Central memory CD8-positive, alpha-beta T cell (primary cell): ENCODE measurements at places on chromosomes 7 and 10.
A peak's percentile ranks its signal among the peaks of the same experiment; 100 is the strongest.

DNA sequence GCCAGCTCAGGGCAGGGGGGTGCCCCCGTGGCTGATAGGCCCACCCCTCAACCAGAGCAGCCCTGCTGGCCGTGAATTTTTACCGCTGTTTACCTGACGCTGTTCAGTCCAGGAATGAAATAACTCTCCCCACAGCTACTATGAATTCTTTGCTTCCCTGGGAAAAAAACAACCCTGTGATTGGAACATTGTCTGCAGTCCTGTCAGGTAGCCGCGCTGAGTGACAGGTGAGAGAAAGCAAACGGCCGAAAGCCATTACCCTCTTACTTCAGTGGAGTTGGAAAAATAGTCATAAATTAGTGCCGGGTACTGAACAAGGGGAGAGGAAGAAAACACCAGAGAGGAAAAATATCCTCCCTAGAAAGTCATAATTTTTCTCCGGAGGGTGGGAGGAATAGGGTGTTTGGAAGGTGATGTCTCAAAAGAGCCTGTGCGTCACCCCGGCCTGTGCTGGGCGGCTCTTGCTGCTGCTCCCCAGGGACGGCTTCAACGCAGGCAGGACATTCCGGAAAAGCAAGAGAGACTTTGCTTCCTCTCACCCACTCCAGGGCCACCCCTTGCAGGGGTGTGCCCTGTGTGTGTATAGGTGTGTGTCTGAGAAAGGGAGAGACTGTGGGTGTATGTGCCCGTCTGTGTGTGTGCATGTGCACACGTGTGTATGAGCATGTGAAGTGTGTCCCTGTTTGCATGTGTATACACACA lies 69.0 kb downstream of the CDH23 start:
- H3K4me3 ChIP-seq, result no peak overlapping the region
- no peak overlapping the region for H3K27ac ChIP-seq
- no peaks in the 10 kb centered on the region for H3K36me3 ChIP-seq
- peaks cover 6% of the 10 kb centered on the region for H3K27me3 ChIP-seq
- no peaks in the 10 kb centered on the region for H3K4me1 ChIP-seq
- DNase-seq, result no peak

DNA sequence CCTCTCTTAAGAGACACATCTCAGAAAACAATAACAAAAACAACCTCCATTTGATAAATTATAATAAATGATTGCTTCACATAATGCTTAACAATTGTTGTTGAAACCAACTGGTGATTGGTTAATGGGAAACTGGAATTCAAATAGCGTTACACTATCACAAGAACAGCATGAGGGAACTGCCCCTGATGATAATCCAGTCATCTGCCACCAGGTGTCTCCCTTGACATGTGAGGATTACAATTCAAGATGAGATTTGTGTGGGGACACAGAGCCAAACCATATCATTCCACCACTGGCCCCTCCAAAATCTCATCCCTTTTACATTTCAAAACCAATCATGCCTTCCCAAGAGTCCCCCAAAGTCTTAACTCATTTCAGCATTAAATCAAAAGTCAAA lies 375.9 kb downstream of the BMPER start:
- no peaks in the 10 kb centered on the region for H3K36me3 ChIP-seq
- no peaks in the 10 kb centered on the region for H3K4me1 ChIP-seq
- no peak overlapping the region for H3K4me3 ChIP-seq

- H3K4me3 ChIP-seq, result no peak overlapping the region
- no peak overlapping the region for H3K27ac ChIP-seq
- no peaks in the 10 kb centered on the region for H3K27me3 ChIP-seq
- peaks cover 3% of the 10 kb centered on the region for H3K36me3 ChIP-seq
Measured at GRCh38 chr7:129376076-129376777, 58.0 kb upstream of the STRIP2 start.

DNA sequence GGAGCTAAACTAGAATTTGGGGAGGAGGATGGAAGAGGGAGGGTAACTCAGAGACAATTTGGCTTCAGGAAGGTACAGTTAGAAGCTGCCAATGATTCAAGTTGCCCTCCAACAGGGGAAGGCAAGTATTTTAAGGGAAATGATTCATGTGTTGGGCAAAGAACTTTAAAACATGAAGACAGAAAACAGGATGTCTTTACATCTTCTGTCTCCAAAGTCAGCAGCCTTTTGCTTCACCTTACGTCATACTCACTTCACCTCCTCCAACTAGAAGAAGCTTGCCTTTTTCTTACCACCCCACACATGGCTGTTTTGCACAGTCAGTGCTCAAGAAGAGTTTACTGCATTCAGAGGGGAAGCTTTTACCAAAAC lies 36.1 kb downstream of the PPP1R3C start:
- DNase-seq, result no peak
- H3K4me3 ChIP-seq, result no peak overlapping the region
- H3K36me3 ChIP-seq, result no peaks in the 10 kb centered on the region
- H3K27me3 ChIP-seq, result peaks cover 42% of the 10 kb centered on the region
- no peak overlapping the region for H3K27ac ChIP-seq

- H3K4me3 ChIP-seq, result no peak overlapping the region
- H3K27ac ChIP-seq, result no peak overlapping the region
- DNase-seq, result no peak
- H3K4me1 ChIP-seq, result peaks cover 32% of the 10 kb centered on the region
- H3K27me3 ChIP-seq, result no peaks in the 10 kb centered on the region
Measured at GRCh38 chr10:74063256-74063655, 65.3 kb downstream of the VCL start.

GRCh38 chr10:18450298-18450697 lies 201.1 kb downstream of the NSUN6 start:
- DNase-seq, result no peak
- H3K4me3 ChIP-seq, result no peak overlapping the region
- peaks cover 2% of the 10 kb centered on the region for H3K36me3 ChIP-seq
- H3K4me1 ChIP-seq, result no peaks in the 10 kb centered on the region
- H3K27me3 ChIP-seq, result peaks cover 24% of the 10 kb centered on the region

- H3K27me3 ChIP-seq, result peaks cover 33% of the 10 kb centered on the region
- no peak for DNase-seq
- no peak overlapping the region for H3K4me3 ChIP-seq
- peaks cover 26% of the 10 kb centered on the region for H3K4me1 ChIP-seq
Measured at GRCh38 chr7:106344211-106344610, 59.4 kb upstream of the NAMPT start.

- peaks cover 38% of the 10 kb centered on the region for H3K4me1 ChIP-seq
- no peak for DNase-seq
- H3K27me3 ChIP-seq, result no peaks in the 10 kb centered on the region
- H3K27ac ChIP-seq, result peak overlapping the region; percentile 96
- H3K4me3 ChIP-seq, result peak overlapping the region; percentile 97
Measured at GRCh38 chr10:42637648-42638054, 719 bp downstream of the ZNF33B start.
